Aorta (tissue), 5 donors: ENCODE measurements at places on chromosomes 4 and X. TPM values are rescaled to one million over a fixed set of nuclear protein-coding genes. Genes with fewer than 3 reads are reported as not detected.
A peak's percentile ranks its signal among the peaks of the same experiment; 100 is the strongest.

- no peak for DNase-seq
Measured at GRCh38 chrX:119041175-119041574, 31.6 kb upstream of the CT47C1 start.

GRCh38 chrX:68363984-68364383 is 69.3 kb downstream of the OPHN1 start:
- DNase-seq: no peak

- no peak for DNase-seq
Measured at GRCh38 chr4:71941001-71941400, 90.8 kb upstream of the NPFFR2 start.

DNA sequence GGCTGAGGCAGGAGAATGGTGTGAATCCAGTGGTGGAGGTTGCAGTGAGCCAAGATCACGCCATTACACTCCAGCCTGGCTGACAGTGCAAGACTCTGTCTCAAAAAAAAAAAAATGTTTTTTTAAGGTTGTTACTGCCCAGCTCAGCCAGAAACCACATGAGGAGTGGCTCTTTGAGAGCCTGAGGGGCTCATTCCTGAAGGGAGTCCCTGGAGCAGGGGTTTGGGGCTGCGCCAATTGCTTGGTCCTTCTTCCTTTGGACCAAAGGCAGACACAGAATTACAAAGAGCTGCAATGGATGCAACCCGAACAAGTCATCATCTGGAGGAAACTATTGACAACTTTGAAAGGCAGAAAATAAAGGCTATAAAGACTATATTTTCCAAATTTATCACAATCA is 60.6 kb upstream of the WWC2 start:
- no peak for DNase-seq

DNA sequence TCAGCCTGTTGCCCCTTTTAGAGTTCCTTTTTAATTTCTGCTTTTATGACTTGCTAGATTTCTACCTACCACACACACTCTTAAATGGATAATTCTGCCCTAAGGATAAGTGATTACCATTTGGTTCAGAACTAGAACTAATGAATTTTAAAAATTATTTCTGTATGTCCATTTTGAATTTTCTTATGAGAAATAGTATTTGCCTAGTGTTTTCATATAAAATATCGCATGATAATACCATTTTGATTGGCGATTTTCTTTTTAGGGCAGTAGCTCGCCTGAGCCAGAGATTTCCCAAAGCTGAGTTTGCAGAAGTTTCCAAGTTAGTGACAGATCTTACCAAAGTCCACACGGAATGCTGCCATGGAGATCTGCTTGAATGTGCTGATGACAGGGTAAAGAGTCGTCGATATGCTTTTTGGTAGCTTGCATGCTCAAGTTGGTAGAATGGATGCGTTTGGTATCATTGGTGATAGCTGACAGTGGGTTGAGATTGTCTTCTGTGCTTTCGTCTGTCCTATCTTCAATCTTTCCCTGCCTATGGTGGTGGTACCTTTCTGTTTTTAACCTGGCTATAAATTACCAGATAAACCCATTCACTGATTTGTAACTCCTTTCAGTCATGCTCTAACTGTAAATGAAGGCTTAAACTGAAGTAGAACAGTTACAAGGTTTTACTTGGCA is 7.8 kb downstream of the ALB start:
- DNase-seq: no peak

DNA sequence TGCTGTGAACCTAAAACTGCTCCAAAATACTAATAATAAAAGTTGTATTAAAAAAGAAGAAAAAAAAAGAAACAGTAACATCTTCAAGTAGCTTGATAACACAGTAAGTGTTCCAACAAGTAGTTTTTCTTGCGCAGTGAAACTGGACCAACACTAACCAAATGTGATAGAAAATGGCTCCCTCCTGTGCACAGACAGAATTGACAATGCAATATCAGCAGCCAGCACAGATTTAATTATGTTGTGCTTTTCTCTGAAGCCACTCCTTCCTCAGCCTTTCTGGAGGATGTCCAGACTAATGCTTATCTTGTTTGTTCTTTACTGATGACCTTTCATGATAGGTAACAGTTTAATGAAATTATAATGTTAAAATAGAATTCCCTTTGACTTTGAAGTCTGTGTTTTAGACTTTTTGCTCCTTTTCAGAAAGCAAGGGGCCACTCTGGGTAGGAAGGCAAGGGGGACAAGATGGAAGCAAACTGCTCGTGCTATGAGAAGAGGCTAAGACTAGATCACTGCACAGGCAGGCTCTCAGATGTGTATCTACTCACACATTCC is 147.1 kb upstream of the RPL34 start:
- DNase-seq: no peak

KLHL13 gene
- 6.8 TPM for total RNA-seq

DNA sequence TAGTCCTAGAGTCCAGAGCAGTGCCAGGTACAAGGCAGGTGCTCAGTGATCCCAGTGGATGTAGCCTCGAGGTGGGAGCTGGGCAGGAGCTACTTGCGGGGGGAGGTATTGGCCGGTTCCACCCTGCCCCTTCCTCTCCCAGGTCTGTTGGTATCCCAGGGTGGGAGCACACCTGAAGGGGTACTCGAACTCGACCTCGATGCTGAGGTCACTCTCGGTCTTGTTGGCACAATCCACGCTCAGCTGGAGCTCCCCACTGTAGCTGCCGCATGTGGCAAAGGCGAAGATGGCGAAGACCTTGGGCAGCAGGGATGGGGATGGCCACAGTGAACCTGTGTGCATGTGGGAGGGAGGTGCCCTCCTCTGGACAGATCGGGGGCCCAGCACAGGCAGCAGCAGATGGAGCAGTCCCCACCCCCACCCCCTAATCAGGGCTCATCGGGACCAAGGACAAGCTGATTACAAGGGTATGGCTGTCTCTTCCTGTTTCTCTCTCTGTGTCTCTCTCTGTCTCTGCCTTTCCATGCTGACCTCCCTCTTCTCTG is 2.4 kb downstream of the SYP start:
- no peak for DNase-seq

- no peak for DNase-seq
Measured at GRCh38 chr4:30314001-30314400, 406.2 kb upstream of the PCDH7 start.

DNA sequence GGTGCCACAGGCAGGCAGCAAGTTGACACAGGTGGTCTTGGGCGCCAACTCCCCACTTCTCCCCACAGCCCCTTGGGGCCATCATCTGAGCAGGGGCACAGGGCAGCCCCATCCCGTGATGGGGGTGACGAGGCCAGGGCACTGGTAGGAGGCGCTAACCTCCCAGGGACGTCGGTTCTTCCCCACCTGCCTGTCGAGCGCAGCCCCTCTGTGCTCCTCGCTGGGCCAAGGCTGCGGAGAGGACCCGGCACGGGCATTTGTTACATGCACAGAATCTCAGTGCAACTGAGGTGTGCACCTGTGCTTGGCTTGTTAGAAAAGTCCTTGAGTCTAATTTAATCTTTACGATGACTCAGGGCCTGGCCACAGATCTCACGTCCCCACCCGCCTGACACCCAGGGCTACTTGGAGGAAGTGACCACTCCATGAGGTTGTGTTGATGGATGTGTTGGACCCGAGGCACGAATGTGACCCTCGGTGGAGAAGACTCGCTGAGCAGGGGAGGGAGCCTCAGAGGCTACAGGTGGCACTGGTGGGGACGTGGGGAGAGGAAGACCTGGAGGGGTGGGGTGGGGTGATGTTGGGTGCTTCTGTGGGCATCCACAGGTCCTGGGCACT is 3.1 kb upstream of the SH3TC1 start:
- no peak for DNase-seq

DNA sequence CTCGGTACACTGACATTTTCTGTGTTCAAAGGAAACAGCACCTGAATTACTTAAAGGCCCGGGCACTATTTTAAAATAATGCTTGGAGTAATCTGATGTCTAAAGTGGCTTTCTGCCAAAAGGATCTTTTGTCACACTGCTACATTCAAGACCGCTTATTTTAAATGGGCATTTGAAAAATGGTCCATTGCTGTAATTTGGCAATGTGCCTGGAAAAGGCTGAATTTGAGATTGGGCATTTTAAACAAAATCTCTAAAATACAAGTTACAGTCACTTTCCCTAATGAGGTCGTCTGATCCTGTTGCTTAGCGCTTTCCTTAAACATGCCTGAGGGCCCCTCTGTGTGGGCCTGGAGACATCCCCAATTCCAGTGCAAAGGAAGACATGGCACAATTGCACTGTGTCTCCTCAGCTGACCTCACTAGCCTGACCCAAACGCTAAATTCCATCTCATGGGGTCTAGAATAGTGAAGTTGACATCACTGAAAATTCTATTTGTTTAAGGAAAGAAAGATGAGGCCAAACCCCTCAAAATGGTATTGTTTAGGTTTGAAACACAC is 214.2 kb downstream of the GPC3 start:
- DNase-seq: no peak

RADX gene
- 2.2 TPM for total RNA-seq

- no peak for DNase-seq
Measured at GRCh38 chrX:46722742-46723568, 36.0 kb downstream of the SLC9A7 start.

- no peak for DNase-seq
Measured at GRCh38 chrX:131763674-131764073, 219.8 kb downstream of the OR13H1 start.

MAPK10 gene
- 40.0 TPM for total RNA-seq

GRCh38 chrX:65596270-65597034 is 61.9 kb upstream of the LAS1L start:
- DNase-seq: no peak

DNA sequence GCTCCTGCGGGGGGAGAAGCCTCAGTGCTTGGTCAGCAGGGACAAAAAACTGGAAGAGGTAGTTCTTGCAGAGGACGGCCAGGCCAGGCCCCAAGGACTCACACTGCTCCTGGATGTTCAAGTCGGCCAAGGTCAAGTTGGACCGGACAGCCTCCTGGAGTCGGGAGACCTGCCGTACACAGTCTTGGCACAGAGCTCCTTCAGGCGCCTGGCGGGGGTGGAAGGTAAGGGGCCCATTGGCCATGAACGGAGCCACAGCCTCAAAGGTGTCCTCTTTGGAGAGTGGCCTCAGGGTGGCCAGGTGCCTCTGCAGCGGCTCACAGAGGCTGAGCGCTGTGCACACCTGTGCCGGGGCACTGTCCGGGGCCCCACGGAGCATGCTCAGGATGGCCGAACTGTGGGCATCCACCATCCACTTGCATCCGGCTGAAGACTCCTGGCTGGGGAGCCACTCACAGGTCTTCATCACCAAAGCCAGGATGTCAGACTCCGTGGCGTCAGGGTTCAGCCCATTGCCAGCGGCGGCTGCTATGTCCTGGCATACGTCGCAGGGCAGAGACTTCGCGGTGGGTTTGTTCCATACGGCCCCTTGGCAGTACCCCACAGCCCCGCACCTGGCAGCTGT is 477 bp downstream of the PSAPL1 start:
- DNase-seq: no peak

XPNPEP2 gene
- 24.8 TPM for total RNA-seq

DNA sequence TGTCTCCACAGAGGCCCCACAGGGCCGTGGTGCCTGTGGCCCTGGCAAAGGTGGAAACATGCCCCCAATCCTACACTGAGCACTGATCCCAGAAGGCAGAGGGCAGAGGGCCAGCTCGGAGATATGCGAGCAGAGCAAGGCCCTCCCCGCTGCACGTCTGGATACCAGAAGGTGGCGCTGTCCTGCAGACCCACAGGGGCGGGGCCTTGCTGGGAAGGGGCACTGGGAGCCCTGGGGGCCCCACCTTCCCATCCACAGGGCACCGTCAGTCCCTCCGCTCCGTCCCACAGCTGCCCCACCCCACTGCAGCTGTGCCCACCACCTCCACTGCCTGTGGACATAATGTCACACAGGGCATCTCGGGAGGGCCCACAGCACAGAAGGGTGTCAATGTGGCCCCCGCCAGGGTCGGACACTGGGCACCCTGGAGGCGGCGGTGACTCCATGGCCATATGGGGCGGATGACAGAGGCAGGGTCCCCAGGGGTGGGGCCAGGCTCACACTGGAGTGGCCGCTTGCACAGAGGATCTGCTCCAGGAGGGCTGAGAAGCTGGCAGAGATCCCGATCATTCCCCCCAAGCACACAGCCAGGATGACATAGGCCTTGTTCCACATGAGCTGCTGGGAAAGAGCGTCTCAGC is 4.8 kb downstream of the SLC49A3 start:
- peak; percentile 82 for DNase-seq

- no peak for DNase-seq
Measured at GRCh38 chrX:2387614-2388239, 113.0 kb downstream of the DHRSX start.

DNA sequence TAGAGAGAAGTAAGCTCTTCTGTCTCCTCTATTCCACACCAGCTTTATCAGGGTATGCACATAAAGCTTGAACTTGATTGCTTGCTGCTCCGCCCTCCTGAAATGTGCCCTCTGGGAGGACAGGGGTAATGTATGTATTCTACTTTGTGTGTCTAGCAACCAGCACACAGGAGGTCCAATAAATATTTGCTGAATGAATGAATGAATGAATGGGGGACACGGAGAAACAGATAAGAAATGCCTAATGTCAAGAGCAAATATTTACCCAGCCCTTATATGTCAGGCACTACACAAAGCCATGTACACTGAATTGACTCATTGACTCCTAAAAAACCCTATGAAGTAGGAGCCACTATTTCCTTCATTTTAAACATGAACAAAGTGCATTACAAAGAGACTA is 2.3 kb upstream of the MSL3 start:
- DNase-seq: no peak

- no peak for DNase-seq
Measured at GRCh38 chr4:124491361-124492145, 221.0 kb downstream of the ANKRD50 start.

TMEM47 gene
- 287 TPM for total RNA-seq

DNA sequence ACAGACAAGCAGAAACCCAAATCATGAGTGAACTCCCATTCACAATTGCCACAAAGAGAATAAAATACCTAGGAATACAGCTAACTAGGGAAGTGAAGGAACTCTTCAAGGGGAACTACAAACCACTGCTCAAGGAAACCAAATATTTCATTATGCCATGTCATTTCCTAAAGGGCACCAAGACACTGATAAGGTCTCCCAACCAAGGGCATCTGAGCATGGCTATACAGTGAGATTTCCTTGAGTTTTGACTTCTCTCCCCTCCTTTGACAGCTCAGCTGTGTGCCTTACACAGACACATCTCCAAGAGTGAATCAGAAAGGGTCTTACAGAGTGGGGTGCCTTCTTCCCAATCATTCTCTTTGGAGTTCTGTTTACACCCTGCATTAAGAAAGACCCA is 40.4 kb downstream of the PCDH7 start:
- DNase-seq: no peak

DNA sequence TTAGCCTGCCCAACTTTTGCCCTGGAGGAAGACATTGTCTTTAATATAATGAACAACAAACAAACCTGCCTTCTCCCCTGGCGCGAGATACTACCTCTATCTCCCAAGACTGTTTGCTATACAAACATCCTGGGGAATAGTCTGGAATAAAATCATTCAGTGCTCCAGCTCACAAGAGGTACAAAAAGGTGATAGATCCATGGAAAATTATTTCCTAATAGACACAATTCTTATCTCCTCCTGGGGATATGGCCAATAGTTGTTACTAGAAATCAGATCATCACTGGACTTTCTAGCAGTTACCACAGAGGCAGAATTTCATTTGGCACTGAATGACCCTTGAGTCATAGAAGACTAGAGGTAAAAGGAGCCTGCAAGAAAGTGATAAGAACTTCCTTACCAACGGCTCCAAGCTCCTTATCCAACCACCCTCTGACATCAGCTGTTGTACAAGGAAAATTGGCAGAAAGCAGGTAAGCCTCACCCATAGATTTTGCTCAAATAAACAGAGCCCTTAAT is 38.1 kb downstream of the MID1 start:
- no peak for DNase-seq

ADH1A gene
- 3.5 TPM for total RNA-seq

OTUD6A gene
- not detected for total RNA-seq

GRCh38 chr4:120403296-120403695 is 336.6 kb upstream of the MAD2L1 start:
- DNase-seq: no peak
